ENCODE measurements at places on chromosomes 5 and 9. TPM values are rescaled to one million over a fixed set of nuclear protein-coding genes. Genes with fewer than 3 reads are reported as not detected.

Gene NDUFS4
- total RNA-seq: 71.8 TPM

Gene NIPAL4
- 0.87 TPM for total RNA-seq

Gene UQCRQ
- 378 TPM for total RNA-seq

Gene SCAI
- 5.4 TPM for total RNA-seq

Gene TSSK1B
- 0.10 TPM for total RNA-seq

Gene PCDHB8
- total RNA-seq: 3.1 TPM

Gene PARP8
- total RNA-seq: 23.3 TPM

Gene IGFBPL1
- 2.8 TPM for total RNA-seq

Gene TRIM7
- 5.7 TPM for total RNA-seq

Gene PBX3
- 26.6 TPM for total RNA-seq

Gene SPINK7
- not detected for total RNA-seq

Gene PCDHB12
- 2.4 TPM for total RNA-seq

Gene GFPT2
- total RNA-seq: 18.8 TPM

Gene BTNL8
- total RNA-seq: not detected

Gene GALNT12
- total RNA-seq: 0.34 TPM

Gene EFNA5
- 34.8 TPM for total RNA-seq

Gene SLC28A3
- not detected for total RNA-seq

Gene TEX48
- not detected for total RNA-seq

DNA sequence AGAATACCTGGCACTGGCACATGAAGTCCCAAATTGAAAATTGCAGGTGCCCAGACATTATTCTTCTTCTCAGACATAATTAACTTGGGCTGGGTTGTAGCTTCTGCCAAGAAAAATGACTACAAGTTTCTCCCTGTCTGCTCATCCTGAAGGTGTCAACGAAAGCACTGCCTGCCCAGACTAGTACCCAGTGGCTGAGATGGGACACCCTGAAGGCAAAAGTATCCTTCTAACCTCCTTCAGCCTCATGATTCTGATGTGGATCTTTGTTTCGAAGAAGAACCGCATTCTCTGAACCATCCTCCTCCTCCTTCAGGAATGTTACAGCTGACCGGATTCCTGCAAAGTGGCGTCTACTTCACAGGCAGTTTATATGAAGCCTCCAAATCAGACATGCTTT lies 161.1 kb upstream of the FST start:
- H3K4me1 ChIP-seq: peaks cover 10% of the 10 kb centered on the region
- no peaks in the 10 kb centered on the region for H3K27me3 ChIP-seq
- peaks cover 6% of the 10 kb centered on the region for H3K36me3 ChIP-seq
- no peak overlapping the region for H3K27ac ChIP-seq

- H3K4me3 ChIP-seq: no peak overlapping the region
- H3K36me3 ChIP-seq: no peaks in the 10 kb centered on the region
- DNase-seq: no peak
- no peak overlapping the region for H3K27ac ChIP-seq
Observed at GRCh38 chr5:143343042-143343441, 60.4 kb downstream of the NR3C1 start.

GRCh38 chr5:112202694-112203093 lies 216.4 kb downstream of the EPB41L4A start:
- H3K27ac ChIP-seq: no peak overlapping the region
- H3K4me1 ChIP-seq: peaks cover 5% of the 10 kb centered on the region
- peaks cover 8% of the 10 kb centered on the region for H3K27me3 ChIP-seq
- no peaks in the 10 kb centered on the region for H3K36me3 ChIP-seq
- no peak overlapping the region for H3K4me3 ChIP-seq

GRCh38 chr9:108617676-108618075 lies 238.1 kb downstream of the ACTL7B start:
- no peak for DNase-seq
- H3K27me3 ChIP-seq: peaks cover 8% of the 10 kb centered on the region
- H3K27ac ChIP-seq: no peak overlapping the region
- peaks cover 13% of the 10 kb centered on the region for H3K4me1 ChIP-seq
- no peak overlapping the region for H3K4me3 ChIP-seq

DNA sequence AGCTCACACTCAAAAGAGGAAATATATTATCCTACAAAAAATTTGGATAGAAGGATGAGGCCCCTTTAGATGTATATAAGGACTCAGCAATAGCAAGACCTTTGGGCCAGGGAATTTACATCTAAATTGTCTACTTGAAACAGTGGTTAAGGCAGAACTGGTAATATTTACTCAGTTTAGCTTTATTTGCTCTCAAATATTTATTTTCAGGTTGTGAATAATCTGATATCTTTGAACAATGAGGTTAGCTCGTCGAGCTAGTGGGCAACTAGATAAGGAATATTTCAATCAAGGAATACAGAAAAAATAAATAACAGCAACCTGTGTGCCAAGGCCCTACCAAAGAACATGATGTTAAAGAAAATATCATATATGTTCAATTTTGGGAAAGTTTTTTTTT lies 966.3 kb downstream of the DTWD2 start:
- no peaks in the 10 kb centered on the region for H3K36me3 ChIP-seq
- no peak overlapping the region for H3K4me3 ChIP-seq
- no peaks in the 10 kb centered on the region for H3K27me3 ChIP-seq
- no peaks in the 10 kb centered on the region for H3K4me1 ChIP-seq
- DNase-seq: no peak

GRCh38 chr5:135878156-135878620 lies 17.5 kb downstream of the IL9 start:
- no peaks in the 10 kb centered on the region for H3K4me1 ChIP-seq
- H3K4me3 ChIP-seq: no peak overlapping the region
- H3K27ac ChIP-seq: no peak overlapping the region
- DNase-seq: no peak

- H3K27me3 ChIP-seq: peaks cover 4% of the 10 kb centered on the region
- no peaks in the 10 kb centered on the region for H3K36me3 ChIP-seq
- H3K4me3 ChIP-seq: peak overlapping the region; percentile 97
Observed at GRCh38 chr9:27572061-27572460, 1.2 kb downstream of the C9orf72 start.

- H3K4me3 ChIP-seq: no peak overlapping the region
- H3K36me3 ChIP-seq: no peaks in the 10 kb centered on the region
- DNase-seq: no peak
- no peak overlapping the region for H3K27ac ChIP-seq
Observed at GRCh38 chr5:158849219-158849791, 250.4 kb downstream of the EBF1 start.

GRCh38 chr5:120199559-120199958 lies 264.5 kb upstream of the PRR16 start:
- H3K4me1 ChIP-seq: no peaks in the 10 kb centered on the region
- H3K27ac ChIP-seq: no peak overlapping the region
- DNase-seq: no peak
- H3K4me3 ChIP-seq: no peak overlapping the region
- H3K36me3 ChIP-seq: no peaks in the 10 kb centered on the region

DNA sequence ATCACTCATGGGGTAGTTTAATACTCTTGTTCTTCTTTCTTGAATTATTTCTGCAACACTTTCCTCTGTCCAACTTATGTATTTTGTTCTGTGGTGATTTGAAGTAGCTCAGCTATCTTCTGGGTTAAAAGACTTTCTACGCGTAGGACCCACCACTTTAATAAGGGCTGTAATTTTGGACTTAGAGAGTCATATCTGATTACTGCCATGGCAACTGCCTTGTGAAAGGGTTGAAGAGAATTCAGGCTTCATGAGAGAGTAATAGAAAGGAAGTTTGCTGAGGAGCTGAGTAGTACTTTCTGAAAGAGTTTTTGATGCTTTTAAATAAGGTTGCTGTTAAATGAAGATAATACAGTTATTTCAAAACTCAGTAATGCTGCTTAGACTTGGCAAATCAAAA lies 89.5 kb downstream of the TLE4 start:
- peaks cover 50% of the 10 kb centered on the region for H3K4me1 ChIP-seq
- no peak overlapping the region for H3K27ac ChIP-seq
- no peak overlapping the region for H3K4me3 ChIP-seq
- peaks cover 10% of the 10 kb centered on the region for H3K36me3 ChIP-seq
- H3K27me3 ChIP-seq: no peaks in the 10 kb centered on the region

GRCh38 chr5:121257621-121258020 lies 594.1 kb upstream of the FTMT start:
- H3K4me1 ChIP-seq: no peaks in the 10 kb centered on the region
- no peak overlapping the region for H3K4me3 ChIP-seq
- peaks cover 14% of the 10 kb centered on the region for H3K27me3 ChIP-seq
- no peak overlapping the region for H3K27ac ChIP-seq
- no peaks in the 10 kb centered on the region for H3K36me3 ChIP-seq
- DNase-seq: no peak

- H3K27ac ChIP-seq: peak overlapping the region; percentile 76
- peaks cover 24% of the 10 kb centered on the region for H3K4me1 ChIP-seq
- no peaks in the 10 kb centered on the region for H3K27me3 ChIP-seq
- H3K4me3 ChIP-seq: no peak overlapping the region
Observed at GRCh38 chr5:33299621-33300208, 141.1 kb upstream of the TARS1 start.

DNA sequence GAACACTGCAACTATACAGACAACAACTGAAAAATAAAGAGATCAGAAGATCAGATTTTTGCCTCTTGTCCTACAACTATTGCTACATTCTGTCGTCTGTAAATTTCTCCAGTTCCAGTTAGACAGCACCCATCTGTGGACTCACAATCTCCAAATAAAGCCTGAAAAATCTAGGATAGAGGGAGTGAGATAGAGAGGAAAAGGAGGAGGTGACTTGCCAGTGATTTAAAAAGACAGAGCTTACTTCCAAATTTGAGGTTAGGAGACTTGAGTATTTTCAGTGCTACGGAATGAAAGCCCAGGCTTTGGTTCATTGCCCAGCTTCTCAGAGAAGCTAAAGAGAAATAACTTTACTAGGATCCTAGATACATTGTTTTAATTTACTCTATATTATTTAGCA lies 63.6 kb downstream of the PTCD2 start:
- H3K27me3 ChIP-seq: no peaks in the 10 kb centered on the region
- H3K27ac ChIP-seq: peak overlapping the region; percentile 10
- H3K36me3 ChIP-seq: no peaks in the 10 kb centered on the region
- peaks cover 56% of the 10 kb centered on the region for H3K4me1 ChIP-seq

- no peak overlapping the region for H3K4me3 ChIP-seq
- peak overlapping the region; percentile 43 for H3K27ac ChIP-seq
- H3K4me1 ChIP-seq: peaks cover 35% of the 10 kb centered on the region
Observed at GRCh38 chr9:134716067-134716466, 74.5 kb downstream of the COL5A1 start.

GRCh38 chr5:87300744-87301143 lies 33.1 kb downstream of the RASA1 start:
- peak overlapping the region; percentile 9 for H3K27ac ChIP-seq
- peaks cover 72% of the 10 kb centered on the region for H3K4me1 ChIP-seq
- no peak overlapping the region for H3K4me3 ChIP-seq
- no peak for DNase-seq
- H3K27me3 ChIP-seq: no peaks in the 10 kb centered on the region
- H3K36me3 ChIP-seq: peaks cover 10% of the 10 kb centered on the region

- peaks cover 6% of the 10 kb centered on the region for H3K36me3 ChIP-seq
- no peaks in the 10 kb centered on the region for H3K27me3 ChIP-seq
- peak overlapping the region; percentile 97 for H3K27ac ChIP-seq
- H3K4me1 ChIP-seq: peaks cover 51% of the 10 kb centered on the region
Observed at GRCh38 chr5:133967124-133967523, 1.3 kb downstream of the C5orf15 start.

DNA sequence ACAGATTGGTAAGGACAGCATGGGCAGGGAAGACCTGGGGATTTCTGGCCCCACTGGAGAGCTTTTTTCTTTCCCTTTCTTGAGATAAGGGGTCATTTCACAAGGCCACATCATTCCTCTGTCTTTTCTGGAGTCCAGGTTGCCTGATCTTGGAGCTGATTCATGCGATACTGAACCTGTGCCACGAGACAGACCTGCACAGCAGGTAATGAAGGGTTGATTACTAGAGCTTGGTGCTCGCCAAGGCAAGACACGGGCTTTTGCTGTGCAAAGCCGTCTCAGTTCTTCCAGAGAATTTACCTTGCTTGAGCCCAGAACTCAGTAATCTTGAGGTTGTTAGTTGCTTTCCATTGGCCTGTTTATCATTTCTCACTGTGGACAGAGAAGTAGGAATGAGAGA lies 39.2 kb downstream of the NUP188 start:
- H3K27ac ChIP-seq: peak overlapping the region; percentile 80
- DNase-seq: no peak
- H3K27me3 ChIP-seq: no peaks in the 10 kb centered on the region
- no peak overlapping the region for H3K4me3 ChIP-seq

DNA sequence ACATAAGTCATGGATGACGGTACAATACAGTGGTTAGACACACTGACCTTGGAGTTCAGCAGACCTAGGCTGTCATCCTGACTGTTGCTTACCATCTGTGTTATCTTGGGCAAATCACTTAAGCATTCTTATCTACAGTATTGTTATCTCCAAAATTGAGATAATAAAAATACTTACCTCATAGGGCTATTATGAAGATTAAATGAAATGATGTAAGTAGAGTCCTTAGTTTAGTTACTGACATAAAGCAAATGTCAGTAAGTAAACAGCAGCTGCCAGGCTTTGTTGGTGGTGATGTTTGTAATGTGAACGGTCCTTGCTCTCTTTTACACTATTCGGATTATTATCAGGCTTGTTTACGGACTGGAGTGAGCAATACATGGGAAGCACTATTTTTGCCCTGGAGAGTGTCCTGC lies 107.3 kb upstream of the DPYSL3 start:
- no peak overlapping the region for H3K4me3 ChIP-seq
- no peak for DNase-seq
- H3K27me3 ChIP-seq: no peaks in the 10 kb centered on the region
- H3K36me3 ChIP-seq: peaks cover 5% of the 10 kb centered on the region

DNA sequence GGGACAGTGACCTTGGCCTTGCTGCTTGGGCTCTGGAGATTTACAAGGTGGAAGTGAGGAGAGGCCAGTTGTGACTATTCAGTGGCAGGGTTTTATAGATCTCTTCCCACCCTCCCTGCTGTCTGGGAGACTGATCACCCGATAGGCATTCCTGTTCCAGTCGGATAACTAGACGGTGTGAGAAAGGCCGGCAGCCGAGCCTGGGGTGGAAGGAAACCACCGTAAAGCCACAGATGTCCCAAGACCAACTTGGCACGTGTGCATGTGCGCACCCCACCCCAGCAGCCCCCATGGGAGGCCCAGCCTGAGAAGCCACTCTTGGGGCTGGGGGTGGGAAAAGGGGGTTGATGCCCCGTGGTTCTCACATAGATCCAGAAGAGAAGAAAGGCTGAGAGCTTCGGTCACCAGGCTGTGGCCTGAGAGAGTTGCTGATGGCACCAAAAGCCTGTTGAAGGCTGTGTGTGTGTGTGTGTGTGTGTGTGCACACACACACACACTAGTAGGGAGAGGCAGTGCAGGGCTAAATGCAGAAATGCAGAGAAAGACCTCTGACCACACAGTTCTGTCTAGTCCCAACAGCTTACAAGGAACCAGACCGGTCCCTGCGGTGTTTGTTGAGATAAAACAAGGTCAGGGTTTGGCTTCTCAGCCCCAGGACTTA lies 225.8 kb downstream of the FANCC start:
- no peak for DNase-seq
- H3K36me3 ChIP-seq: peaks cover 20% of the 10 kb centered on the region
- H3K4me1 ChIP-seq: peaks cover 94% of the 10 kb centered on the region
- H3K27ac ChIP-seq: peak overlapping the region; percentile 97

GRCh38 chr9:112605963-112606699 lies 111.8 kb downstream of the INIP start:
- DNase-seq: no peak
- no peaks in the 10 kb centered on the region for H3K27me3 ChIP-seq
- H3K27ac ChIP-seq: no peak overlapping the region
- no peak overlapping the region for H3K4me3 ChIP-seq
- H3K4me1 ChIP-seq: peaks cover 8% of the 10 kb centered on the region

GRCh38 chr5:137218471-137218870 lies 280.7 kb downstream of the SPOCK1 start:
- no peak overlapping the region for H3K4me3 ChIP-seq
- H3K27ac ChIP-seq: no peak overlapping the region
- no peaks in the 10 kb centered on the region for H3K36me3 ChIP-seq
- H3K4me1 ChIP-seq: peaks cover 29% of the 10 kb centered on the region
- no peak for DNase-seq

Measured in chondrocyte (in vitro differentiated cells).